ENCODE measurements at places on chromosomes 13 and 19.

- DNase-seq, result no peak
These were observed 7.6 kb upstream of the TSPAN16 start for GRCh38 chr19:11288349-11288748.

GRCh38 chr13:97627566-97627965, 193.6 kb downstream of the RAP2A start:
- peak; percentile 66 for DNase-seq

- DNase-seq, result no peak
These were observed 26.3 kb downstream of the DNMT1 start for GRCh38 chr19:10168386-10168948.

- DNase-seq, result peak; percentile 58
These were observed 480 bp upstream of the KLF16 start for GRCh38 chr19:1863638-1864479.

DNA sequence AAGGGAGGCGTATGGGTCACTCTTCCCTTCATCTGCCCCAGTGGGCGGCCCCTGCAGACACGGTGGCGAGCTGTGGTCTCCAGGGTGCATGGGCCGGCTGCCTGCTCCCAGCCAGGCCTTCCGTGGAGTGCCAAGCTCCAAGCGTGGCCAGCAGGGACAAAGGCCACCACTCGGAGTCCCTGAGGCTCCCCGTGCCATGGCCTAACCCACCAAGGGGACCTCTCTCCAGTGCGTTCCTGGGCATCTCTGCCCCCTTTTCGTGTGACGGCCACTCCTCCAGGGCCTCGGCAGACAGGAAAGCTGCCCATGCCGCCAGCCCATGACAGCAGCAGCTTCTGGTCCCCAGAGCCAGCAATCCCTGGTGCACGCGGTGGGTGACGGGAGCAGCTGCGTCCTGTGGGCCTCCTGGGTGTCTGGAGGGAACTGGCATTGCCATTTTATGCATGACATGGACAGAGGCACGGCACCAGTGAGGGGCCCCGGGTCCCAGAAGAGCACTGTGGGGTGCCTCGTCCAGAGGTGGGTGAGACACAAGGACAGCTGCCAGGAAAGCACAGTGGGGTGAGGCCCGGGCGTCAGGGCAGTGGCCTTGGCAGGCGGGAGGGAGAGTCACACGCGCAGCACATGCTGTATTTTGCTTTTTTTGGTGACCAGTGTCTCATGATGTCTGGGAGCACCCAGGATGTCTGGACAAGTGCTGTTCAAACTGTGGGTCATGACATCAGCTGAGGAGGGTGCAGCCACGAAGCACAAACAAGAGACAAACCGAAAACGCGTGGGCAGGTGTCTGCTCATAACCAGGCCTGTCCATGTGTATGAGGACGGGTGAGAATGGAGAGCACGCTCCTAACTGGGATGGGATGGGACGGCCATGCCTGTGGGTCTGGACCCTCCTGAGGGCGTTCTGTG, 32.3 kb downstream of the CEBPG start:
- DNase-seq, result no peak

GRCh38 chr13:76271728-76272232, 614.4 kb downstream of the KCTD12 start:
- DNase-seq, result no peak

DNA sequence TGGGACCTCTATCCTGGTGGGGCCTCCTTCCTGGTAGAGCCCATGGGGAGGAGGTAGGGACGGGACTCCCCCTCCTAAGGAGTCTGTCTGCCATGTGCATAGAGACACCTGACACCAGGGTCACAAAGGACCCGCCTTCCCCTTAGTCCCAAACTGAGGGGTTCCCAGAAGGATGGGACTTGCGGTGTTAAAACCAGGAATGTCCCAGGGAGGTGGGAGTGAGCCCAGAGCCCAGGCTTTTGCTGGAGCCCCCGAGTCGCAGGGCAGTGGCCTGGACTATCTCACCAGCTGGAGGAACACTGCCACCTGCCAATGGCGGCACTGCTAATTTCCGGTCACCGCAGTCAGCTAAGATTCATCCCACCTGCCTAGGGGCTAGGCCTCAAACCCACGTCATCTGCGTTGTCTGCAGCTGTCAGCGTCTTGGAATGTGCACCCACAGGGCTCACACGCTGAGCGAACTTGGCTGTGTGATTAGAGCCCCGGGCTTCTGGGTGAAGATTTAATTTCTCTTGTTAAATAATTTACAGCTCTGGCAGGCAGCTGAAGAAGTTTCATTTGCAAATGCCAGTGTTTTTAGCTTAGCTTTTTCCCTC, 31.9 kb upstream of the ATP11A start:
- DNase-seq, result peak; percentile 73

DNA sequence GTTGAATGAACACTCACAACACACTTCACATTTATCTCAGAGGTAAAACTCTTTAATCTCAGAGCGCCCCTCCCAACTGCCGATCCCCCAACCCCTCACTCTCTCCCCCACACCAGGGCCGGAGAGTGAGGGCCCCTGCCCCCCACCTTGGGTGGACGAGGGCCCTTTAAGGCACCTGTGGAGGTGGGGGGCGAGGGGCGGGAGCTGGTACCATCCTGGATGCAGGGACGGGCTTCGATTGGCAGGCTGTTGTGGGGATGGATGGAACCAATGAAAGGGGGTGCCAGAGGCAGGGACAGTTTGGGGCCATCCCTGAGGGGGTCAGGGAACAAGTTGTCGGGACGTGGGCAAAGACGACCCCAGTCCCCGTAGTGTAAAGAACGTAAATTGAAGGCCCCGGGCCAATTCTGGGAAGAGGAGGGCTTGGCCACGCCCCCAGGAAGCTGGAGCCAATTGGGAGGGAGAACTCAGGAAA, 1.7 kb upstream of the PNKP start:
- no peak for DNase-seq

GRCh38 chr19:51194527-51195315, 30.2 kb upstream of the CD33 start:
- no peak for DNase-seq

- no peak for DNase-seq
These were observed 186.4 kb upstream of the KL start for GRCh38 chr13:32829676-32830335.

GRCh38 chr19:29528350-29528945, 2.7 kb downstream of the VSTM2B start:
- peak; percentile 6 for DNase-seq

DNA sequence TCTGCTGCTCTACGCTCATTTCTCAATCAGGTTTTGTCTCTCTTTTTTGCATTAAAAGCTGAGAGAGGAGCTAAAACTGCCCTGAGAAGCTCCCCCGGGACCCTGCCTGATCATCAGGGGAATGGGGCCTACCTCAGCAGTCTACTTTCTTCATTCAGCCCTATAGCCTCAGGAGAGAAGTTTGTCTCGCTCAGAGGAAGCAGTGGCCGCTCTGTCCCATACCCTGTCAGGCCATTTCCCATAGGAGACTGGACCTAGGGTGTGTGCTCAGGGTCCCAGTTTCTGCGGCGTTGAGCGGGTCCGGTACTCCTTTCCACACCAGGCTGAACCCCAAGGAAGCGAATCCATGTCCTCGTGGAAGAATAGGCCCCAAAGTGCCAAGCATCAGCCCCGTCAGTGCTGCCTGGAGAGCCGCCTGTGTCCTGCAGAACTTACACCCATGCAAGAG, 21.7 kb downstream of the UBE2L5 start:
- no peak for DNase-seq

- no peak for DNase-seq
These were observed 283.2 kb upstream of the ARGLU1 start for GRCh38 chr13:106850973-106851650.

GRCh38 chr13:45781553-45782326, 69.8 kb downstream of the SIAH3 start:
- DNase-seq, result peak; percentile 76

DNA sequence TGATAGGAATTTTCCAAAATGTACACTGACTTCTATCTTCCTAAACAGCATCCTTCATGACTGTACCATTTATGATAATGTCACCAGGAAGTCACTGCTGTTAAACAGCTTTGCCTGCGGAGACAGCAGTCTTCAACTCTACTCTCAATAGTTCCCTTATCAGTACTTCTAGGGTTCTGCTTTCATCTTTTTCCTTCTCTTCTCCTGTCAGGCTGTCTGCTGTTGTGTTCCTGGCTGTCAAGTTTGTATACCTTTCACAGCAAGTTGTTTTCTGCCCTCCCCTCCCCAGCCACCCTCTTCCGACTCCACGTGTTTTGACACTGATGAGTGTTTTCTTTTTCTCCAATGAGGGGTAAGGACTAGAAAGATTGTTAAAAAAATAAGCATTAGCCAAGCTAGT, 2.2 kb downstream of the UPF3A start:
- DNase-seq, result no peak

- DNase-seq, result no peak
These were observed 450.9 kb upstream of the GPC6 start for GRCh38 chr13:92775658-92776057.

DNA sequence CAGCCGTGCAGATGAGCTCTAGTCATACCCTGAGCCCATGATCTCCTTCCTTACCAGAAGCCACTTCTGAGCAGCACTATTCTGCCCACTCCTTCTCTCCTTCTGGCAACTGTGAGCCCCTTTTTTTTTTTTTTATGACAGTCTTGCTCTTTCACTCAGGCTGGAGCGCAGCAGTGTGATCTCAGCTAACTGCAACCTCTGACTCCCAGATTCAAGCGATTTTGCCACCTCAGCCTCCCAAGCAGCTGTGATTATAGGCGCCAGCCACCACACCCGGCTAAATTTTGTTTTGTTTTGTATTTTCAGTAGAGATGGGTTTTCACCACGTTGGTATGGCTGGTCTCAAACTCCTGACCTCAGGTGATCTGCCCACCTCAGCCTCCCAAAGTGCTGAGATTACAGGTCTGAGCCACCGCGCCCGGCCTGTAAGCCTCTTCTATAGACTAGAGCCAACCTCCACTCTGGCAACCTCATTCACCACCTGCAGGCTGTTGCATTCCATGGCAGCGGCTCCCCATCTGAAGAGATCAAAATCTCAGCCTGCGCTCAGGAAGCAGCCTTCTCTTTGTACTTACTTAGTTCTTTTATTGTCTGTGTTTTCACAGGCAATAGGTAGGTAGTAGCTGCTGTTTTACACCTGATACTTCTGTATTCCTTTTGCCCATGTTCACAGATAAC, 34.8 kb upstream of the NDFIP2 start:
- DNase-seq, result no peak

- DNase-seq, result no peak
These were observed 258.9 kb downstream of the FOXO1 start for GRCh38 chr13:40407567-40407966.

DNA sequence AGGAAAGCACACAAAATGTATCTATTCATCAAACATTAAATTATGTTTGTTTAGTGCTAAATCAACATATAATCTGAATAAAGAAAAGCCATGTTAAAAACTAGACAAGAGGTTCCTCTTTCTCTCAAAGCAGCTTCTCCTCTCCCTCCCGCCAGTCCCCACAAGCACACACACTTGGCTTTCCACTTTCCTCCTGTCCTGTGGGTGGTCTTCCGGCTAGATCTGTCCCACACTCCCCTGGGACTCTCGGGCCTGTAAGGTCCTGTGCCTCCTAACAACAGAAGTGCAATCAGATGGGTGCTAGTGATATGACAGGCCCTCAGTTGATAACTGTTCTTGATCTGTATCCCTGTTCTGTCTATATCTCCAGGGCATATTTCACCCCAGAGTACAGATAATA, 45.6 kb upstream of the RAP2A start:
- no peak for DNase-seq

- peak; percentile 33 for DNase-seq
These were observed 38.7 kb upstream of the C1QTNF9 start for GRCh38 chr13:24270639-24271141.

DNA sequence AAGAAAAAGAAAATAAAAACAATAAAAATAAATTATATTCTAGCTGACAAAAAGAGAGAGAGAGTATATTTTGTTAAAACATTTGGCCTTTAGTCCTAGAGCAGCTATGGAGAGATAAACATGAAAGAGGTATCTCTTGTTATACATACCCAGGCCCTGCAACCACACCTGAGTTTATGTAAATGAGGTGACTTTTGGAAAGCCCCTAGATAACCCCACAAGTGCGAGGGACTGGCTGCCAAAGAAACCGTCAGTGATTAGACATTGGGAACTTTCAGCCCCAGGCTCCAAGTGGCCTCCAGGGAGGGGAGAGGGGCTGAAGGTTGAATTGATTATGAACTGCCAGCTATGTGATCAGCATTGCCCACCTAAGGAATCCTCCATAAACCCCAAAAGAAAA, 2.1 kb upstream of the NLRP7 start:
- DNase-seq, result no peak

GRCh38 chr19:993361-993830, 6.8 kb upstream of the GRIN3B start:
- DNase-seq, result no peak

DNA sequence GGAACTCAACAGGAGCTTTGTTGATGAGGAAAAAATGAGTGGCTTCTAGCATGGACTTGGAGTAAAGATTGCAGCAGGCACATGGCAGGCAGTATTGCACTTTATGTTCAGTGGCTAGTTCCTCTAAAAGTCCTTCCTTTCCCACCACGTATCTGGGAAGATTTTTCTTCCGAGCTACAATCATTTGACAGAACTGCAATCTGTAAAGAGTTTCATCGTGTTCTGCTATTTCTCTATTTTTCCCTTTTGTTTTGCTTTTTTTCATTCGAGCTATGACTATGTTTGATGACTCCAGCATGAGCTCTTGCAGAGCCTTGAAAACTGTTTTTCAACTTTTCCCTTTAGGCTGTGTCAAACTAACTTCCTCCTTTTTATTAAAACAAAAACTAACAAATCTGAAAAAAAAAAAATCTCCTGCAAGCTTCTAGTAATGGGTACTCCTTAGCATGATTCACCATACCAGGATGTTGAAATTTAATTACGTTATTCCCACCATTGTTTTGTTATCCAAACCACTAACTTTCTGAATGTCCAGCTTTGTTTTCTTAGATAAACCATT, 12.3 kb downstream of the CLDN10 start:
- no peak for DNase-seq

DNA sequence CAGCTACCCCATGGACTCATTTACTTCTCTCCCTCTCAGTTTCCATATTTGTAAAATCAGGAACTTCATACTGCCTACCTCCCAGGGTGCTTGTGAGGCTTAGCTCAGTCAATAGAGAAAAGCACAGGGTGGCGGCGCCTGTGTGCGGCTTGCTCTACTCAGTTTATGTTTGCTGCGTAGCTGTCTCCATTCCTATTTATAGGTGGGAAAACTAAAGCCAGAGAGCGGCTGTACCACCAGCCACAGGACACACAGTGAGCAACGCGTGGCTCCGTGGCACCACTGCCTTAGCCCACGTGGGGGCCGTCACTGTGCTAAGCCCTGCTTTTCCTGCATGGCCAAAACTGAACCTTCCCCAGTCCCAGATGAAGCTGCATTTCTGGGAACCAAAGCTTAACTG, 292.4 kb downstream of the TEX29 start:
- no peak for DNase-seq

DNA sequence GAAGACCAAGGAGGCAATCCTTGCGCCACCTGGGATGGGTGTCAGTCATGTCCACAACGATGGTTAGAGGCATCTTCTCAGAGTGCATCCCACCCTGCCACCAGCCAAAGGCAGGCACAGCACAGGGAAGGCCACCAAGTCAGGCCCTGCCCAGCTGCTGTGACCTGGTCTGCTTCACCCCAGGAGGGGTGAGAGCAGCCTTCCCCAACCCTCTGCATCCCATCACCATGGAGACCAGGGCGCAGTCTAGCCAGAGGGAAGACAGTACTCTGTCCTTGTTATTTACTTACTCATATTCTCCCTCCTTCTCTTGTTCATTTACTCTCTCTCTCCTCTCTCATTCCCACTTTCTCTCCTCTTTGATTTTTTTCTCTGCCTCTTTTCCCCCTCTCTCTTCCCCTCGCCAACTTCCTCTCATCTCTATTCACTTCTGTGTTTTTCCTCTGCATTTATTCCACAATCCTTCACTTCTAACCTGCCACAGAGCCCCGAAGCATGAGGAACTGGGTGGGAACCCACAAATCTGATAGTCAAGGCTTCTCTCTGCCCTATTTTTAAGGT, 749.4 kb downstream of the UQCRFS1 start:
- DNase-seq, result no peak
